ENCODE measurements at places on chromosomes 6 and 20.

GRCh38 chr6:5302995-5303622 lies 41.8 kb downstream of the FARS2 start:
- peak; percentile 7 for DNase-seq

GRCh38 chr6:35401514-35401913 lies 50.6 kb upstream of the FANCE start:
- no peak for DNase-seq

DNA sequence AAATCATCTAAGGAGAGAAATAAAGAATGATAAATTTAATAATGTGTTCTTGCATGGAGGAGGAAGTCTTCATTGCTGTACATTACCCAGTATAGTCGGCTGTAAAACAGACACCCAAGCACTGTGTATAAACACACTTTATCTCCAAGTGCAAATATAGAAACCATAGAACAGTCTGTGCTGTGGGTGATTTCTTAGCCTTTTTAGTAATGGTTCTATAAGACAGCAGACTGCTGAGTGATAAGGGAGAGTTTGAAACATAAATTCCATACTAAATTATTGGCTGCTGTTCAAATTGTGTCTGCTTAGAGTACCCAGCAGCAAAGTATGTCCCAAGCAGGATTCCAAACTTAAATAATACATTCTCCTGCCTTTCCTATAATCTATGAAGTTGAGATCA lies 4.6 kb downstream of the FILIP1 start:
- DNase-seq, result no peak

DNA sequence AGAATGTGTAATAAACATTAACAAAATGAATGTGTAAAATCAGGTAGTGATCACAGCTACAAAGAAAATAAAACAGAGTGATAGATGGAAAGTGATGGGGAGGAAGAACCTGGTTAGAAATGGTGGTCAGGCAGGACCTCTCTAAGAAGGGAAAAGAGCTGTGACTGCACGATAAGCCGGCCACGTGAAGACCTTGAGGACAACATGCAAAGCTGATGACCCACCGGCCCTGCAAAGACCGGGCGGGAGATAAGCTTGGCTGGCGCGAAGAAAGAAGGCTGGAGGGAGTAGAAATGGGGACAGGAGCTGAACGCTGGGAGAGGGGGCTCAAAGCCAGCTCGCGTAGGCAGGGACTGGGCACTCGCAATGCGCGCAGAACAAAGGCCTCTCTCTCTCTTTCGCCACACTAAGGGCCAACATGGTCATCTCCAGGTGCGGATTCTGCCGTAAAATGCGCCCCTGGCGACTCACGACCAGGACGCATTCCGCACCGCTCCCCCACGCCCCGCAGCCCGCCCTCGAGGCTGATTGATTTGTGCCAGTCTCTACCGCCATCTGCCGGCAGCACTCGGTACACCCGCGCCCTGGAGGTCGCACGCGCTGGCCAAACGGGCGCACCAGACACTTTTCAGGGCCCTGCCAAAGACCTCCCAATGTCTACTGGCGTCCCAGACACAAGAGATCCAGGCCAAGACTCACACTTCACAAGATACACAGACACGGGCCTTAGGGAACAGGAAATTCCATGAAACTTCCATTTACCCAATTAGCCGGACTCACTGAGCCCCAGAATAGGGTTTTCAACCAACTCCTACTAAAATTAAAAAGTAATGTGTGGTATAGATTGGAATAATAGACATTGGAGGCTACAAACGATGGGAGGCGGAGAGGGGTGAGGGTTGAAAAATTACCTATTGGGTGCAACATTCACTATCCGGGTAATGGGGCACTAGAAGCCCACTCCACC lies 9.4 kb downstream of the DEFB132 start:
- peak; percentile 86 for DNase-seq

DNA sequence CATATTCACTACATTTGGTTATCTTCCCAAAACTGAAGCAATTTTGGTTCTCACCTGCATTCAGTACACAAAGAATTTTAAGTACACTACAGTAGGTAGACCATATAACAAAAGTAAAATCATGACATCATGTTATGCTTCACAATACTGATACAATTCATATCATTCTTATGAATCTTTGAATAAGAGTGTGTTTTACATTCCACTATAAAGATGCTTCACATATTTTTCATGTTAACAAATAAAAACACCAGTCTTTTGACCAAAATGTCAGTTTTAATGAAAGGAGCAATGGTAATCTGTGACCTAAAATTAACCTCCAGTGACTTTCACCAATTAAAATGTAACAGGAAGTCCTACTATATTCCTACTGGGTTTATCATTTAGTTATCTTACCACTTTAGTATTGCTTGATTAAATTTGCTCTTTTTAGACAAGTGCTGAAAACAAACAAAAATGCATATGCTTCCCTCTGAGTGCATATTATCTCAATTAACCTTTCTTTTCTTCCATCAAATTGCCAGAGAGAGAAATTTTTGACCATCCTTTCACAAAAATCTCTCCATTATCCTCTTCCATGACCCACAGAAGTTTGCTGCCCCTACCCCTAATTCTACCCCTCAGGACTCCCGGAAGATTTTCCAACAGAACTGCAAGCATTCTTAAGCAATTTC lies 49.3 kb downstream of the PHIP start:
- DNase-seq, result no peak

DNA sequence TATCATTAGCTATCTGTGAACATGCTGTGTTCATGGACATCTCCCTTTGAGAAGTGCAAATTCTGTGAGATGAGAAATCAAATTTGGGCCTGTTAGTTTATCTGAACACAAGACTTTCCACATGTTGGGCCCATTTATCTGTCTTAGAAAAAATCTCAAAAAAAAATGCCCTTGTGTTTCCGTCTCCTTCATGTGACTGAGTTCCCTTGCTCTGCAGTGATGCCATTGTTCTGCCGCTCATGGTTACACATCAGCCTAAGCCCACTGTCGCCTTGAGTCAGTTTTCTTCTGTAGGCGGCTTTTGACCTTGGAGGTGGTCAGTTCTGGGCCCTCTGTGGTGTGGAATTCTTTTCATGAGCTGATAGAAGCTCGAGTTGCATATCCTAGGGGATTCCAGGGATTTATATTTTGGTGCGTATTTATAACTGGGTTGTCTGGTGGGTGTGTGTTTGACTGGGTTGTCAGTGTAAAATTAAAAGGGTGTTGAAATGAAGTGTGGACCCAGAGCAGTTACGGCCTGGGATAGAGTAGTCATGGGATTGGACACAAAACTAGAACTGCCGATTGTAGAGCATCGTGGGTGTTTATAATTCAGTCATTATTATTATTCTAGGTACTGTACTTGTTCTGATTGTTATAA lies 156.7 kb downstream of the JARID2 start:
- peak; percentile 44 for DNase-seq

GRCh38 chr6:163260111-163260895 lies 154.2 kb upstream of the QKI start:
- peak; percentile 58 for DNase-seq

- DNase-seq, result no peak
Observed at GRCh38 chr6:84137051-84137375, 90.4 kb downstream of the CEP162 start.

- DNase-seq, result peak; percentile 81
Observed at GRCh38 chr20:12012241-12013222, 94.8 kb downstream of the BTBD3 start.

GRCh38 chr20:39067526-39068216 lies 105.5 kb downstream of the DHX35 start:
- no peak for DNase-seq

DNA sequence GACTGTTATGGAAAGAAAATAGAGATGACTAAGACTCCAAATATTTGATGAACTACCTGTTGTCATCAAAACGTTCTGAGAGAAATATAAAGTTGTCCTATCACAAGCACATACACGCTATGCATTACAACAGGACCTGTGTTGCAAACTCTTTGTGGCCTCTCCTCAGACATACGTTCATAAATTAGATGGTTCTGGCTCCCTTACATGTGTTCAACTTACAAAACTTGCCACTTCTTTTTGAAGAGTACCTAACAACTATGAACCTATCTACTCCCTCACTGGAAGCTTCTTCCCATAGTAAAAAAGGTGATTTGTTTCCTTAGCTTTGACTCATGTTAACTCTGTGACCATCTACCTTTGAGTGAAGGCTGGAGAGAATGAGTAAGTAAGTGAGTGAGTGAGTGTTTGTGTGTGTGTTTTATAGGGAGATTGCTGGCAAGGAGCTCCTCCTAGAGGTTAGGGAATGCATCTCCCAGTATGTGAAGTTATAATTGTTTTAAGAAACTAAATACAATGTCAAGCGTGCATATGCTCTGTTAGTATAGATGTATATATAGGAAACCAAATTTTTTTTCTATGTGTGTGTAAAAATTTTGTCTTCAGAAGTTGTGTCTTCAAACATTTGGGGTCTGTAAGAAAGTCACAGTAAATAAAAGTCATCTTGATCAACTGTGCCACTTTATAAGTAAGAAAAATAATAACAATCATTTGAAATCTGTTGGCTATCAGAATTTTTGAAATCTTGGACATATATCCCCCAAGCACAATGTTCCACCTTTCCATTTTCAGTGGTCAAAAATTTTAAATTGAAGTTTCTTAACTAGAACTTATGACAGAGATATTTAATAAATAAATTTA lies 1211.1 kb upstream of the GJE1 start:
- DNase-seq, result peak; percentile 66

GRCh38 chr6:167446046-167446445 lies 121.2 kb downstream of the TTLL2 start:
- no peak for DNase-seq

- no peak for DNase-seq
Observed at GRCh38 chr20:58078741-58079522, 149.5 kb downstream of the ANKRD60 start.

GRCh38 chr6:17032988-17033634 lies 68.7 kb upstream of the STMND1 start:
- DNase-seq, result peak; percentile 8

GRCh38 chr6:159075506-159076228 lies 30.9 kb upstream of the TAGAP start:
- DNase-seq, result peak; percentile 70

- peak; percentile 11 for DNase-seq
Observed at GRCh38 chr20:10788055-10788454, 114.3 kb upstream of the JAG1 start.

DNA sequence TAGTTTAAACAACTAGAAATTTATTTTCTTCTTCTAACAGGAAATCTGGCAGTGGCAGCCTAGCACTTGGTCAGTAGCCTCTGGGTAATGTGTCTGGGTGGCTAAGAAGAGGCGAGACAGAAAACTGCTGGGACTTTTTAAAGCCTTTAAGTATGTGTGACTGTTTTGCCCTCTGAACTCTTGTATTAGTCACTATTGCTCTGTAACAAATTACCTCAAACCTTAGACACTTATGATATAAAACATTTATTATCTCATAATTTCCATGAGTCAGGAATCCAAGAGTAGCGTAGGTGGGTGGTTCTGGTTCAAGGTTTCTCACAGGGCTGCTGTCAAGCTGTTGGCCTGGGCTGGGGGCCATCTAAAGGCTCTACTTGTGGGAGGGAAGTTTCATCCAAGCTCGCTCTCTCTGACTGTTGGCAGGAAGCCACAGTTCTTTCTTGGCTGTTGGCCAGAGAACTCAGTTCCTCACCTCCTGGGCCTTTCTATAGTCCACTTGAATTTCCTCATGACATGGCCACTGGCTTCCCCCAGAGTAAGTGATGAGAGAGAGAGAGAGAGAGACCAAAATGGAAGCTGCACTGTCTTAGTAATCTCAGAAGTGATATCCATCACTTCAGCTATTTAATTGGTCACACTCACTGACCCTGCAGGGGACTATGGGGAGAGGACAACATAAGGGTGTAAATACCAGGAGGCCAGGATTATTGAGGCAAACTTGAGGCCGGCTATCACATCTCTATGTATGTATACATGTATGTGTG lies 17.4 kb upstream of the TBC1D22B start:
- DNase-seq, result peak; percentile 97

GRCh38 chr6:30727920-30728553 lies 7.9 kb downstream of the TUBB start:
- no peak for DNase-seq

GRCh38 chr6:46888031-46888430 lies 33.7 kb downstream of the ADGRF5 start:
- DNase-seq, result no peak

DNA sequence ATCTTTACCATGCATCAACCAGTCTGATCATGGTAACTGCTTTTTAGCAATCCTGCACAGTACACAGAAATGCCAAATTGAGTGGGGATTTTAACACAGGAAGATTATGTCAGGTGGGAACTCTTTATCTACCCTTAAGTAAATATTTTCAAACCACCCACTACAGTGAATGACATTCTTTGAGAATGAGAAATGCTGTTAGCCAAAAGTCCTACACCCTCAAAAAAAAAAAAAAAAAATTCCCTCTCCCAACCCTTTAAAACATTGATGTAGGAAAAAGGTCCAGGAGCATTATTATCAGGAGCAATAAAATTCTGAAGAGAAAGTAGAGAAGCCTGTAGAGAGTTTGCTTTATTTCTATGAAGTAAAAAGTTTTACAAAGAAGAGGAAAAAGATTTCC lies 307.2 kb upstream of the THEMIS start:
- no peak for DNase-seq

- DNase-seq, result no peak
Observed at GRCh38 chr6:31468311-31468710, 29.6 kb upstream of the MICB start.

DNA sequence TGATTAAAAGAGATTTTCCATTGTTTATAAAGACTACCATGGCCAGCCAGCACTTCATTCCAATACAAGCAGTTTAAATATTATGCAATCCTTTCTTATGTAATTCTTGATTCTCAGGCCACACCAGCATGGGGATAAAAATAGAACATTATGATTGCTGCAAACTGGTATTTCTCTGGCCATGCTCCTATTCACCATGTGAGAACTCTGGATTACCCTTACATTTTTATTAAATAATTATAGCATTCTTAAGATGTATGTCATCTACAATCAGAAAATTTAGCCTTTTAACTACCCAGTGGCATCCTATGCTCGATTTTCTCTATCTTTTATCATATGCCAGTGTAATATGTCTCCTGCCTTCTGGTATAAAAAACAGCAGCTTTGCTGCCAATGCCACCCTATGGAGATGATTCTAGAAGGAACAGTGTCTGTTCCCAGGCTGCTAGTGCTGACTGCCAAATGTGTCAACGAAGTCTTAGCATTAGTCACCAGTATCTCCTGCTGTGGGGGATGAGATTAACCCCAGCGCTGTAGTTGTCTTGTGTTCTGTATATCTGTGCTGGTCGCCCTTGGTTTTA lies 501.4 kb downstream of the BCKDHB start:
- peak; percentile 68 for DNase-seq

DNA sequence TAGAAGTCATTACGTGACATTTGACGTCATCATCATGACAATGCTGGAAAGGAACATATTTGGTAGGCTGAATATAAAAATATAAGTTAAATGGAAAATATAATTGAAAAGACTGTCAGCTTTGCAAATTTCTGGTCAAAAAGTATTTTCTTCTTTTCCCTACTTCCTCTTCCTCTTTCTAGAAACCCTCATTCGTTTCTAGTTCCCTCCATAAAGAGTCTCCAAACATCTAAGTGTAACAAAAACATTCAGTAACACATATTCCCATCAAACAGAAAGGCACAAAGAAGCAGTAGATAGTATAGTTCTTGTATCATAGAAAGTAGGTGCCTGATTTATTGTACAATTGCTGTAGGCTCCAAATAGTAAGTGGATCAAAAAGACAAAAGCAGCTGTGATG lies 150.8 kb upstream of the FAM83B start:
- no peak for DNase-seq

GRCh38 chr20:1813101-1813529 lies 82.1 kb upstream of the SIRPA start:
- peak; percentile 53 for DNase-seq
